T-helper 17 cell (primary cell): ENCODE measurements at places on chromosomes 2 and 18. TPM values are rescaled to one million over a fixed set of nuclear protein-coding genes. Genes with fewer than 3 reads are reported as not detected.

Gene PLGLB1
- total RNA-seq: 2.3 TPM

Gene PFN4
- not detected for total RNA-seq

Gene MYO1B
- total RNA-seq: 0.23 TPM

Gene POTEE
- 0.34 TPM for total RNA-seq

Gene NCKAP5
- not detected for total RNA-seq

Gene SLC8A1
- 1.4 TPM for total RNA-seq

Gene TMEM17
- total RNA-seq: not detected

Gene TBR1
- not detected for total RNA-seq

Gene CXCR4
- 1,189 TPM for total RNA-seq

Gene KLHL29
- 0.42 TPM for total RNA-seq
